Transverse colon (tissue), 4 donors: ENCODE measurements at places on chromosomes 16 and 17. TPM values are rescaled to one million over a fixed set of nuclear protein-coding genes. Genes with fewer than 3 reads are reported as not detected.

GRCh38 chr17:63529711-63530556 is 6.8 kb downstream of the KCNH6 start:
- no peak for DNase-seq

DNA sequence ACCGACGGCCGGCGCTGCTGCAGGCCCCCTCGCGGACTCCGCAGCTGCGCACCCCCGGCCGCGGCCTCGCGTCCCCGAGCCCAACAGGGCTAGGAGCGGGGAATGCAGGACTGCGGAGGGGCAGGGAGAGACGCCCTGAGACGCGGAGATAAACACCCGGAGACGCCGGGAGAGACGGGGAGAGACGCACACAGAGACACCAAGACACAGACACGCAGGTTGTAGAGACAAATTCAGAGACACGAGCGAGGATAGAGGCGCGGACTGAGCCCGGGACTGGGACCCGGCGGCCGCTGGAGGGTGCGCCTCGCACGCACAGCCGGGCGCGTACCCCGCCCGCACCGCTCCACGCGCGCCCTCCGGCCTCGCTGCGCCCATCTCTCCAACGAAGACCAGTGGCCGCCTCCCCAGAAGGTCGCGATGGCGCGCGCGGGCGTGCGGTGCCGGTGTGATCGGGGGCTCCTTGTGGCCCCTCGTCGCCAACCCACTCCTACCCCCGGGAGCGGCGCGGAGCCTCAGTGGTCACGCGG is 902 bp downstream of the STAC2 start:
- DNase-seq: no peak

- no peak for DNase-seq
Measured at GRCh38 chr17:61323909-61324868, 75.5 kb upstream of the TBX2 start.

DNA sequence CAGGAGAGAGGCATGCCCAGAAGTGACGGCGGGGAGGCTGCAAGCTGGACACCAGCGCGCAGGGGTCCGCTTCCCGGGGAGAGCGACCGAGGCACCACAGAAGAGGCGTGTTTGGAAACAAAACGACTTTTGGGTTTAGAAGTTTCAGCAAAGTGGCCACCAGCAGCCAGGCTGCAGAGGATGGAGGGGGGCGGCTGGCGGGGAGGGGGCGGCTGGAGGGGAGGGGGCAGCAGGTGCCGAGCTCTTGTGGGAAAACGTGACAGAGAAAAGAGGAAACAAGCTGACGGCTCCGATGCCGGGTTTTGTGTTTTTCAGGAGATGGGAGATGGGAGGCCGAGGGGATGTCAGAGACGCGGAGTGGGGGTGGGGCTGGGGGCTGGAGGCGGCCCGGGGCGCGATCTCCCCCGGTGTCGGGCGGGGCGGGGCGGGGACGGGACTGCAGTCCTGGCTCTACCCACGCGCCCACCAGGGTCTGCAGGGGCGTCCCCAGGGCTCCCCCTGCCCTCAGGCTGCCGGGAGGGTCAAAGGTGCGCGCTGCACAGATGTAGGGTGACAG is 32.1 kb upstream of the RPH3AL start:
- no peak for DNase-seq

- no peak for DNase-seq
Measured at GRCh38 chr17:73186283-73187050, 6.4 kb upstream of the COG1 start.

GRCh38 chr16:1651094-1651973 is 26.7 kb upstream of the JPT2 start:
- no peak for DNase-seq

GRCh38 chr17:34219405-34219804 is 35.7 kb upstream of the CCL2 start:
- DNase-seq: no peak

Gene CLEC18C
- 0.79 TPM for total RNA-seq
